ENCODE measurements at places on chromosomes 3 and 15.

- H3K36me3 ChIP-seq: no peaks in the 10 kb centered on the region
Observed at GRCh38 chr3:151377768-151378385, 6.7 kb downstream of the P2RY12 start.

DNA sequence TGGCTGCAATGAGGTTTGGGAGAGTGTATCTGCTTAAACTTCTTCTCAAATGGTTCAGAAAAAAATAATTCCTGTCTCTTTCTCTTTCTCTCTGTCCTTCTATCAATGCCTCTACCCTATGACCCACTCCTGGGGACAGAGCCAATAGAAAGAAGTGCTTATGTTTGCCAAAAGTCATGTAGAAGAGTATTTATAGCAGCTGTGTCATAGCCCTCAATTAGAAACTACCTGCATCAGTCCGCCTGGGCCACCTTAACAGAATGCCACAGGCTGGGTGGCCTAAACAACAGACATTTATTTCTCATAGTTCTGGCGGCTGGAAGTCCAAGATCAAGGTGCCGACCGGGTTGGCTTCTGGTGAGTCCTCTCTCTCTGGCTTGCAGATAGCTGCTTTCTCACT, 92.5 kb downstream of the HMG20A start:
- DNase-seq: no peak
- no peak overlapping the region for H3K4me3 ChIP-seq
- H3K4me1 ChIP-seq: peaks cover 10% of the 10 kb centered on the region
- no peaks in the 10 kb centered on the region for H3K36me3 ChIP-seq

DNA sequence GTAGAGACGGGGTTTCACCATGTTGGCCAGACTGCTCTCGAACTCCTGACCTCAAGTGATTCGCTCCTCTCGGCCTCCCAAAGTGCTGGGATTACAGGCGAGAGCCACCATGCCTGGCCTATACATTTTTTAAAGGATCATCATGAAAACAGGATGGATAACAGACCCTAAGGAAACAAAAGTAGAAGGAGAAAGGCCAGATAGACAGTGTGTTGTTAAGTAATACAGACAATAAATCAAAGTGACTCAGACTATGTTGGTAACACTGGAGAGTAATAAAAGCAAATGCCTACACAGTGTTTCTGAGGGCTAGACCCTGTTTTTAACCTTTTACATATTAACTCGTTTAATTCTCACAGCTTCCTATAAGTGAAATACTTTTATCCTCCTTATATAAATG, 133.8 kb upstream of the MCTP2 start:
- H3K27ac ChIP-seq: no peak overlapping the region
- no peak for DNase-seq
- H3K27me3 ChIP-seq: peaks cover 2% of the 10 kb centered on the region

- H3K4me1 ChIP-seq: peaks cover 67% of the 10 kb centered on the region
- H3K4me3 ChIP-seq: no peak overlapping the region
- no peaks in the 10 kb centered on the region for H3K36me3 ChIP-seq
- H3K27ac ChIP-seq: no peak overlapping the region
- peaks cover 3% of the 10 kb centered on the region for H3K27me3 ChIP-seq
Observed at GRCh38 chr15:31264559-31265089, 62.0 kb upstream of the KLF13 start.

DNA sequence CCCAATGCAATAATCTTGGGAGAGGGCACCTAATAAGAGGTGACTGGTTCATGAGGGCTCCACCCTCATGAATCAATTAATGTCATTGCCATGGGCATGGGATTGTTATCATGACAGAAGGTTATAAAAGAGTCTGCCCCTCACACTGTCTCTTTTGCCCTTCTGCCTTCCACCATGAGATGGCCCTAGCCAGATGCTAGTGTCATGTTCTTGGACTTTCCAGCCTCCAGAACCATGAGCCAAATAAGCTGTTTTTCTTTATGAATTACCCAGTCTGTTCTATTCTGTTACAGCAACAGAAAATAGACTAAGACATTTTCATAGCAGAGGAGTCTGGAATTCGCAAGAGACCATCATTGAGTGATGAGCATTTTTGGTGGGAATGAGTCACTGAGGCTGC, 16.0 kb upstream of the RAD18 start:
- H3K4me3 ChIP-seq: no peak overlapping the region
- peaks cover 22% of the 10 kb centered on the region for H3K27me3 ChIP-seq
- H3K4me1 ChIP-seq: no peaks in the 10 kb centered on the region
- H3K27ac ChIP-seq: no peak overlapping the region
- no peak for DNase-seq

DNA sequence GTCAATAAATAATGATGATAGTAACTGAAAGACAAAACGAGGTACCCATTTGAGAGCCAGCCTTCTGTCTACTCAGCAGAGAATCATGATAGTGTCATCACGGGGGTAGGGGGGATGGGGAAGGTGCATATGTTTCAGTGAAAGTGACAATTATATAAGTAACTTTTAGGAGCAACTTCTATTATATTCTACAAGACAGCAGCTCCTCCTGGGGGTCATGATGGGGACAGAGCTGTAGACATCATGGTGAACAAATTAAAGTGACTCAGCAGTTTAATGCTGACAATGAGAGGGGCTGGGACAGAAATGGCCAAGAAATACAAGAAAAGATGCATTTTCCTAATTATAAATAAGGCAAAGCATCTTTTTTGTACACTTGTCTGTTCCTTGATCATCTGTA, 11.8 kb downstream of the CAPN3 start:
- no peak overlapping the region for H3K27ac ChIP-seq
- DNase-seq: no peak
- H3K36me3 ChIP-seq: peaks cover 1% of the 10 kb centered on the region
- no peaks in the 10 kb centered on the region for H3K27me3 ChIP-seq
- no peak overlapping the region for H3K4me3 ChIP-seq
- H3K4me1 ChIP-seq: no peaks in the 10 kb centered on the region

GRCh38 chr3:171461525-171461917, 1.3 kb upstream of the TNIK start:
- no peaks in the 10 kb centered on the region for H3K27me3 ChIP-seq
- DNase-seq: no peak
- peaks cover 38% of the 10 kb centered on the region for H3K4me1 ChIP-seq
- peak overlapping the region; percentile 95 for H3K4me3 ChIP-seq
- no peaks in the 10 kb centered on the region for H3K36me3 ChIP-seq

DNA sequence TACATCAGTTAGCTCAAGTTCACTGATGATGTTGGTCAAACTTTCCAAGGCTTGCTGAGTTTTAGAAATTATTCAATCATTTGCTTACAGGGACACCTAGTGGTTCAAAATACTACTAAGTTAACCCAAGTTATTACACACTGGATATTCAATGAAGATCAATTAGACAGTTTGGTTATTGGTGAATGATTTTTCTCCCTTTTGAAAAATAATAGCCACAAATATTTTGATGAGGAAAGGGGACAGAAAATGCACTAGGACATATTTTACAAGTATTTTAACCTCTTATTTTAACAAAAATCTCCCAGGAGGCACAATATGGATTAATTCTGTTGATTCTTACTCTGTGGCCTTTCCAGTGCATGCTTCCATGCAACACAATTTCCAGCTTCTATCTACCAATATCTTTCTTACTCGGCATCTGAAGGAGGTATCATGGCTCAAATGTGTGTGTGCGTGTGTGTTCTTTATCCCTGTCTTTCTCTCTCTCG, 20.1 kb upstream of the GOLGA6L2 start:
- no peak overlapping the region for H3K27ac ChIP-seq

DNA sequence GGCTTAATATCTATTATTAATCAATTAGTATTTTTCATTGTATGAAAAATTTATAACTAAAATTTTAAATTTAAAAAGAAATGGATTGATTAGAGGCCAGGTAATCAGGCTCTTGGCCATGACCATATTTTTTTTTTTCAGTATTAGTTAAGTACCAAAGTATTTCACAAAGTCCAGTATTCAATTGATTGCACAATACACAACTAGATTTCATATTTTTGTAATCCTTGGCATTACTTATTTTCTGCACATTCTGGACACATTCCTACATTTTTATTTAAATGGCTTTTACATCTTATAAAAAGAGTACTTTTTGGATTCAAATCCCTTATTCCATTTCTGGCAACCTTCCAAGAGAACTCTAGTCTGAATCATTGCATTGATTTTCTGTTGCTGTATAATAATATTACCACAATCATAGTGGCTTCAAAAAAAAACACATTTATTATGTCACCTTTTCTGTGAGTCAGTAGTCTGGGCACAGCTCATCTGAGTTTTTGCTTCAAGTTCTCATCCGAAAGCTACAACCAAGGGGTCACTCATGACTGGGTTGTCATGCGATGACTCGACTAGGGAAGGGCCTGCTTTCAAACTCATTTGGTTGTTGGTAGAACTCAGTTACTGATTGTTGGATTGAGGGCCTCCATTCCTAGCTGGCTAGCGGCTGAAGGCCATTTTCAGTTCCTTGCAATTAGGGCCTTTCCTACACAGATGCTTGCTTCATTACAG, 90.7 kb downstream of the CNTN6 start:
- H3K27ac ChIP-seq: no peak overlapping the region
- H3K4me3 ChIP-seq: no peak overlapping the region
- no peaks in the 10 kb centered on the region for H3K27me3 ChIP-seq
- no peaks in the 10 kb centered on the region for H3K36me3 ChIP-seq

GRCh38 chr15:72323752-72324151, 3.8 kb upstream of the CELF6 start:
- peaks cover 6% of the 10 kb centered on the region for H3K27me3 ChIP-seq
- no peak overlapping the region for H3K4me3 ChIP-seq
- no peak for DNase-seq

DNA sequence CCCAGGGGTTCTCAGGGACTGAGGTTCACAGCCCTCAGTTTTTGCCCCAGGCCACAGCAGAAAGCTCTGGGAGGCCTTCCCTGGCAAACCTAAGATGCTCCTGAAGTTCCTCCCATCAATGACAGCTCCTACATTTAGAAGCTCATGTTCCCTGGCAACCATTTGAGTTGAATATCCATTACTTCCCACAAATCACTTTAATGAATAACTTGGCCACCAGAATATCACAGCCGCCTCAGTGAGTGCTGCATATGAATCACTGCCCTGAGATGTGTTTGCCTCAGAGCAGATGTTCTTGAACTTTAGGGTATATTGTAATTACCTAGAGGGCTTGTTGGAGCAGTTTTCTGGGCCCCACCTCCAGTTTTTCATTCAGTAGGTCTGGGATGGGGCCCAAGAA, 27.4 kb downstream of the SLCO2A1 start:
- no peaks in the 10 kb centered on the region for H3K36me3 ChIP-seq
- no peak for DNase-seq
- no peak overlapping the region for H3K27ac ChIP-seq
- no peak overlapping the region for H3K4me3 ChIP-seq
- peaks cover 4% of the 10 kb centered on the region for H3K27me3 ChIP-seq

- peaks cover 23% of the 10 kb centered on the region for H3K36me3 ChIP-seq
- DNase-seq: no peak
- H3K27ac ChIP-seq: no peak overlapping the region
- no peak overlapping the region for H3K4me3 ChIP-seq
- peaks cover 8% of the 10 kb centered on the region for H3K4me1 ChIP-seq
Observed at GRCh38 chr3:128285042-128285966, 132.0 kb downstream of the EEFSEC start.

GRCh38 chr3:54447427-54447826, 325.1 kb downstream of the CACNA2D3 start:
- H3K27me3 ChIP-seq: no peaks in the 10 kb centered on the region
- no peak for DNase-seq
- H3K4me1 ChIP-seq: no peaks in the 10 kb centered on the region
- no peak overlapping the region for H3K4me3 ChIP-seq
- H3K36me3 ChIP-seq: no peaks in the 10 kb centered on the region
- H3K27ac ChIP-seq: no peak overlapping the region

GRCh38 chr3:129820587-129820986, 72.9 kb downstream of the TMCC1 start:
- H3K36me3 ChIP-seq: peaks cover 11% of the 10 kb centered on the region
- no peaks in the 10 kb centered on the region for H3K27me3 ChIP-seq
- no peak overlapping the region for H3K27ac ChIP-seq
- H3K4me1 ChIP-seq: peaks cover 1% of the 10 kb centered on the region

GRCh38 chr15:100201376-100202280, 140.1 kb downstream of the ADAMTS17 start:
- DNase-seq: peak; percentile 36
- peaks cover 5% of the 10 kb centered on the region for H3K27me3 ChIP-seq
- H3K36me3 ChIP-seq: peaks cover 3% of the 10 kb centered on the region

- H3K4me3 ChIP-seq: no peak overlapping the region
- peaks cover 16% of the 10 kb centered on the region for H3K36me3 ChIP-seq
- H3K27ac ChIP-seq: no peak overlapping the region
- no peak for DNase-seq
- peaks cover 40% of the 10 kb centered on the region for H3K4me1 ChIP-seq
Observed at GRCh38 chr3:102053375-102053989, 204.2 kb downstream of the NFKBIZ start.

DNA sequence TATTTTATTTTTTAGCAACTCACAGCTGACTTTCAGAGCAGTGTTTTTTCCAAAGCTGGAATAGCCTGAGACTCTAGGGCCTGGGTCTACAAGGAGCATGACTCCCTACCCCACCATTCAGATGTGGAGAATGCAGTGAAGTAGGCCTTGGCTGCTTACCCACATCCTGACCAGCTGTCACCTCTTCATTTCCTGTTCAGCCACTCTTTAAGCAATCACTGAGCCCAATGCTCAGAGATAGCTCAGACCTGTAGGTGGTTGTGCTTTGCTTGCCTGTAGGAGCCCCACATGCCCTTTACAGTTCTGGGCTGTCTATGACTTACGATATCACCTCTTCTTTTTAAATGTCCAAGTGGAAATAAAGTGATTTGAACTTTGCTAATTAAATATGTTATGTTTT, 148.1 kb downstream of the NEK11 start:
- H3K36me3 ChIP-seq: no peaks in the 10 kb centered on the region
- no peaks in the 10 kb centered on the region for H3K27me3 ChIP-seq
- peak; percentile 10 for DNase-seq
- H3K27ac ChIP-seq: peak overlapping the region; percentile 74
- peaks cover 27% of the 10 kb centered on the region for H3K4me1 ChIP-seq
- no peak overlapping the region for H3K4me3 ChIP-seq

DNA sequence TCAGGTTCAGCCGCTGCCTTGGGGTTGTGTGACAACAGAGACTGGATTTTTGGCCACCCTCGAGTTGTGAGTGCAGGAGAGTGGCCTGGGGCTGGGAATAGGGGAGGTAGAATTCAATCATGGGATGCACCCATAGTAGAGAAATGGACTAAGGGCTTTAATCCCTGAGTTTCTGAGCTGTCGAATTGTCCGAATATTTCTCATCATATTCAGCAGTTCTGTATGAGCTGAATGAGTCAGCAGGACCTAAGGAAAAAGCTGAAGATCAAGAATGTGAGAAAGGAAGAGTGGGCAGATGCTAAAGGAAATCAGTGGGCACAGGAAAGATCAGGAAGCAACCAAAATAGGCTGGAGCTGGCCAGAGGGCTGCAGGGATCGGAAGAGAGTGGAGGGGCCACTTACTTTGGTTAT, 44.4 kb upstream of the SACM1L start:
- H3K4me3 ChIP-seq: no peak overlapping the region
- H3K27me3 ChIP-seq: no peaks in the 10 kb centered on the region
- peak overlapping the region; percentile 11 for H3K27ac ChIP-seq
- peaks cover 22% of the 10 kb centered on the region for H3K36me3 ChIP-seq
- H3K4me1 ChIP-seq: peaks cover 5% of the 10 kb centered on the region
- no peak for DNase-seq

GRCh38 chr3:72246685-72247084, 461.7 kb upstream of the PROK2 start:
- no peak overlapping the region for H3K4me3 ChIP-seq
- H3K4me1 ChIP-seq: peaks cover 4% of the 10 kb centered on the region
- H3K27me3 ChIP-seq: peaks cover 6% of the 10 kb centered on the region
